Thoracic aorta (tissue), 2 donors: ENCODE measurements at places on chromosomes 12 and 14.

DNA sequence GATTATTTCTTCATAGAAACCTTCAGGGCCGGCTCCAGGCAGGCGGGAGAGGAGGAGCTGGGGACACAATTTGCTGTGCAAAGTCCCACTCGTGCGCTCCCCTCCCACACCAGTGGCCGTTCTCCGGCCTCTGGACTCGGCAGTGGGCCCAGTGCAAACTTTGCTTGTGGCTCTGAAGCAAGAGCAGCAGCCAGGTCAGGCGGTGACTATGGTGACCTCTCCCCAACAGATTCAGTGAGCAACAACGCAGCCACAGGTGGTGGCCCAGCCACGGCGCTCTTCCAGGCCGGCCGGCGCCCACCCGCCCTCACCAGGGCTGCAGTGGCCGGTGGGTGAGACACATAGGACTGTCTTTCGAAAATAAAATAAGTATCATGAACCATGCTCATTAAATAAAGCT lies 29.5 kb downstream of the VPS37B start:
- H3K4me1 ChIP-seq, result peaks cover 13% of the 10 kb centered on the region
- no peak for DNase-seq
- H3K36me3 ChIP-seq, result peaks cover 21% of the 10 kb centered on the region
- no peak overlapping the region for H3K27ac ChIP-seq

- peaks cover 14% of the 10 kb centered on the region for H3K4me1 ChIP-seq
- H3K4me3 ChIP-seq, result peak overlapping the region; percentile 98
- H3K27ac ChIP-seq, result peak overlapping the region; percentile 87
- no peaks in the 10 kb centered on the region for H3K36me3 ChIP-seq
These were observed 407 bp downstream of the HEATR5A start for GRCh38 chr14:31419967-31420318.

DNA sequence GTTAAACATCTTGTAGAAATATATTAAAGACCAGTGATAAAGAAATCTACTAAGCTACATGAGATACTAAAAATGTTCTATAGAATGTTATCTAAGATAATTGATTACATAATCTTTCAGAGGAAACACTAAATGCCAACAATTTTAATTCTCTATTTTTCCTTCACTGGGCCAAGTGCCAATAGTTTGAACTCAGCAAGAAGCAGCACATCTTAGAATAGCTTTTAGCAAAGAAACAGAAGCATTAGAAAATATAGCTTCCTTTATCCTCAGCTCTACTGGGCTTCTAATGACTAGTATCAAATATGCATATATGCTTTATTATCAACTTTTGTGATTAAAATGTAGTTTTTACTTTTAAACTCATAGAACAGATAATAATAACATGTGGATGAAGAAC lies 461.4 kb upstream of the USP15 start:
- no peak overlapping the region for H3K27ac ChIP-seq
- no peaks in the 10 kb centered on the region for H3K36me3 ChIP-seq
- H3K4me3 ChIP-seq, result no peak overlapping the region
- H3K4me1 ChIP-seq, result peaks cover 9% of the 10 kb centered on the region
- H3K27me3 ChIP-seq, result no peaks in the 10 kb centered on the region
- DNase-seq, result no peak

- DNase-seq, result no peak
- H3K4me3 ChIP-seq, result no peak overlapping the region
- peak overlapping the region; percentile 19 for H3K27ac ChIP-seq
- H3K27me3 ChIP-seq, result no peaks in the 10 kb centered on the region
These were observed 169.7 kb downstream of the MYRFL start for GRCh38 chr12:69994724-69995173.
